ENCODE measurements at places on chromosomes 3 and 15.

DNA sequence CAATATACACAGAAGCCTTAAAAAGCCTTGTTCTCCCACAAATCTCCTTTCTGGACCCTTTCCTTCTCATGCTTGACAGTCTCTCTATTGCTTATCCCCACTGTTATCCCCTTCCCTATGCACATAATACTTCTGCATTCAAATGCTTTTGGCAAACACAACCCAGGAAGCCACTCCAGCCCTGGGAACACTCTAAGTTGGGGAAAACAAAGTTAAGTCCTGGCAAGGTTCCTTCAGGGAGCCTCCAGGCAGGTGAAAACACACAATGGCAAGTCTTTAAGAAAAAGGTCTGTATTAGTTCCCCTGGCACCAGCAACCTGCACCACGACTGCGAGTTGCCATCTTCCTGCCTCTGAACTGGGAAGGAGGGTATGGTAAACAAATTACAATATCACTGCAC lies 19.7 kb upstream of the GANC start:
- DNase-seq = no peak

- no peak for DNase-seq
Measured at GRCh38 chr15:100194996-100195395, 146.8 kb downstream of the ADAMTS17 start.

- no peak for DNase-seq
Measured at GRCh38 chr15:83555383-83555782, 98.5 kb upstream of the ADAMTSL3 start.

GRCh38 chr3:72887705-72888545 lies at the start of gene GXYLT2:
Gene GXYLT2, plus strand, starts transcription at chr3:72888046. Its CDS starts 188 bp downstream, at chr3:72888234.
- DNase-seq = peak; percentile 82

DNA sequence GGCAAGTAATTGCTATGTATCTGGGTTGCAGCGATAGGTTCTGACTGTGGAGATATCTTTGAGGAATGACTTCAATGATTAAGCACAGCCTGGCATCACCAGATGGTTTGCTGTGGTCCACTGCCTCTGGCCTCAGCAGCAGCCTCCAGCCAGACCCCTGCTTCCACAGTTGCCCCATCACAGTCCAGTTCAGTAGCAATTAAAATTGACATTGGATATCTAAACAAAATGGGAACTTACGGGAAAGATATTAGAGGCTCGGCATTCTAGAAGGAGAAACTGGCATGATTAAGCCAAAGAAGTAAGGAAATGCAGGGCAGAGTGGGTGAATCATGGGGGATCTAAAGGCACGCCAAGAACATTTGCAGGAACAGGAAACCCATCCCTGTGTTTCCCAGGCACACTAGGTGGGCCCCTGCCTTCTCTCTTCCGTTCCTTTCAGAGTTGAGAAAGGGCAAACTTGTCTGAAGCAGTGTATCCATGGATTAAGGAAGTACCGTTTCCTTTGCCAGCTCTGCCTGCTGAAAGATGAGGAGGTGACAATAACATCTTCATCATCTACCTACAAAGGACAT lies 36.3 kb upstream of the SH3BP5 start:
- no peak for DNase-seq

DNA sequence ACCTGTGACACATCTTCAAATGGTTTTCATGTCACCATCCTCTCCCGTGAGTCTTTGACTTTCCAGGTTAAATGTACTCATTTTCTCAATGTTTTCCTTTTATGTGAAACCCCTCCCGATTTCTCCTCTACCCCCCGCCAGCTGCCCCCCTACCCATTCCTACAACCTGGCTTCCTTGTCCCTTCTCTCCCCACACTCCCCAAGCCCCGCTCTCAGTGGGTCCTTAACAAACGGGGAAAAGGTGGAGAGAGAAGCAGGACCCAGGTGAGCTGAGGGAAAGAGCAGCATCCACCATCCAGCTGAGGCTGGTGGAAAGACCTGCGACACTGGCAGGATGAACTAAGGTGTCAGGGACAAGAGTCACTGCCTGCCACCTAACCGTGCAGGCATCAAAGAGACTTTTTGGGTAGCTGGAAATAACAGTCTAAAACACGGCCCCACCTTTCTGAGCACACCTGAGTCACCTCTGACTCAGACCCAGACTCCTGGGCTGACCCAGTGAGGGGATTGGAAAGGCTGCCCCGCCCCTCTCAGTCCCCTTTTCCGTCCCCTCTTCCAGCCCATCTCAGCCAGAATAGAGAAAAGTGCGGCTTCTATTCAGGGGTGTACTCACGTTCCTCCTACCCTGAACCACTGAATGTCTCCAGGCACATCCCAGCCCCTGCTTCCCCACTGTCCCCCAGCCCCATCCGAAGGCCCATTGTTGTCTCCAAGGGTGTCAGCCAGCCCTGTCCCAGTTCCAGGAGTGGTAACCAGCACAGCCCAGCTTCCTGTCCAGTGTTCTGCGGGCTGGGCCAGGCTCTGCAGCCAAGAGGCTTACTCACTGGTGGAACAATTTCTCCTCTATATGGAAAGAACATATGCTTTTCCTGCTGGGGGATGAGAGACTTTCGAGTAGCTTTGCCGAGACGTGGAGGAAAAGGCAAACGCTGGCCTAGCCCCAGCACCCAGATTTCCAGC lies 20.4 kb downstream of the ISG20 start:
- peak; percentile 60 for DNase-seq

GRCh38 chr3:123696808-123697207 lies 112.0 kb upstream of the HACD2 start:
- DNase-seq = no peak

DNA sequence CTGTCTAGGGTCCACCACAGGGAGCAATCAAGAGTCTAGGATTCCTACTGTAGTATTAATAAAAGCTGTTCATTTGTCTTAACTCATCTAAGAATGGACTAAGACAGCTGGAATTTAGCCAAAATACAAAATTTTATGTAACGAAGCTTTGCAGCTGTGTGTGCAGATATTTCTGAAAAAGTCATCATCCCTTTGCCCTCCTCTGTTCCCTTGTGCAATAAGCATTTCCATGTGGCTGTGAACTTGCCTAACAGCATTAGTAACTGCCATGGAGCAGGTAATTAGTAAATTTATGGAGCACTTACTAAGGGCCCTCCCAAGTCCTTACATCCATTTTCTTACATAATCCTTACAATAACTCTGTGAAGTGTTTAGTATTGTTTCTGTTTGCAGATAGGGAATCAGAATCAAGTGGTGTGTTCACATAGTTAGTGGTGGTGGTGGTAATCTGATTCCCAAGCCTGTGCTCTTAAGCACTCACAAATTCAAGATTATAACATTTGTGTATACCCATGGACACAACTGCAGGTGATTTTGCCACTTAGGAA lies 114.5 kb downstream of the RARB start:
- no peak for DNase-seq

GRCh38 chr3:30597131-30597768 lies 9.2 kb upstream of the TGFBR2 start:
- DNase-seq = no peak

DNA sequence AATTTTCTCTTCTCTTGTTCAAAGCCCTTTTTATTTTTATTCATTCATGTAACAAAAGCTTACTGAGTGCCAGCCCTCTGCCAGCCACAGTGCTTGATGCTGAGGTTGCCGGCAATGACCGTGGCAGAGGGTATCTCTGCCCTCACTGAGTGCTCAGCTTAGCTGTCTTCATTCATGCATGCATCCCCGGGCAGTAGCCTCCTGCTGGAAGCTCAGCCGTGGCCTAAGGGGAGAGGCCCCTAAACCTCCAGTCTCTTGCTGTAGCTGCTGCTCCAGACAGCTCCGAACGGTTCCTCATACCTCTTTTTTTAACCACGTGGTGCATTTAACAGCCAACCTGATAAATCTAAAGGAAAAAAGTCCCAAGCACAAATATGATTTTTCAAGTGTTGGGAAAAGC lies 34.6 kb upstream of the CCDC66 start:
- DNase-seq = no peak

GRCh38 chr3:120473389-120473788 lies 22.6 kb upstream of the FSTL1 start:
- DNase-seq = no peak

GRCh38 chr3:17752876-17753631 lies 10.6 kb upstream of the TBC1D5 start:
- DNase-seq = no peak

DNA sequence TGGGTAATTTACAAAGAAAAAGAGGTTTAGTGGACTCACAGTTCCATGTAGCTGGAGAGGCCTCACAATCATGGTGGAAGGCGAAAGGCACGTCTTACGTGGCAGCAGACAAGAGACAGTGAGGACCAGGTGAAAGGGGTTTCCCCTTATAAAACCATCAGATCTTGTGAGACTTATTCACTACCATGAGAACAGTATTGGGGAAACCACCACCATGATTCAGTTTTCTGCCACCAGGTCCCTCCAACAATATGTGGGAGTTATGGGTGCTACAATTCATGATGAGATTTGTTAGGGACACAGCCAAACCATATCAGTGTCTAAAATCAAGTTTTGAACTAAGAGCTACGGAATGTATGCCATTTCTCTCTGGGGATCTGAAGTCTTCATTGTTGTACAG lies 354.8 kb upstream of the C2CD4B start:
- no peak for DNase-seq

- DNase-seq = peak; percentile 44
Measured at GRCh38 chr3:143998266-143998665, 26.6 kb downstream of the DIPK2A start.

GRCh38 chr3:64687781-64688604 lies at the start of gene ADAMTS9:
Gene ADAMTS9, minus strand, starts transcription at chr3:64688000. Its CDS starts 343 bp downstream, at chr3:64687657.
- peak; percentile 61 for DNase-seq

GRCh38 chr15:58520464-58520863 lies 88.7 kb downstream of the LIPC start:
- no peak for DNase-seq

GRCh38 chr3:116059421-116060096 lies 385.7 kb downstream of the LSAMP start:
- no peak for DNase-seq

DNA sequence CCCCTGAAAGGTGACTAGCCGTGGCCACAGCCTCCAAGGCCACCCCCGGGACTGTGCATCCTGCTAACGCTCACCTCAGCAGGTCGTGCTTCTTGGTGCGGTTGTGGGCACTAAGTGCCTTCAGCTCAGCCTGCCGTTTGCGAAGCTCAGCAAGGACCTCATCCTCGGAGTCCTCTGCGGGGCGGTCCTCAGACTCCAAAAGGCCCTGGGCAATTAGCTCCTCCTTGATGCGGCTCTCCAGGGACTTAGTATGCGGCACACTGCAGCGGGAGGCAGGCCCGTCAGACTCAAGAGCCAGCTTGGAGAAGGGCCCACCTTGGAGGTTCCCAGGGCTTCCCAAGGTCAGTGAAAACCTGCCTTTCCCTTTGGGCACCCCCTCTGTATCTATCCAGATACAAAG lies 8.3 kb downstream of the TADA3 start:
- peak; percentile 37 for DNase-seq

DNA sequence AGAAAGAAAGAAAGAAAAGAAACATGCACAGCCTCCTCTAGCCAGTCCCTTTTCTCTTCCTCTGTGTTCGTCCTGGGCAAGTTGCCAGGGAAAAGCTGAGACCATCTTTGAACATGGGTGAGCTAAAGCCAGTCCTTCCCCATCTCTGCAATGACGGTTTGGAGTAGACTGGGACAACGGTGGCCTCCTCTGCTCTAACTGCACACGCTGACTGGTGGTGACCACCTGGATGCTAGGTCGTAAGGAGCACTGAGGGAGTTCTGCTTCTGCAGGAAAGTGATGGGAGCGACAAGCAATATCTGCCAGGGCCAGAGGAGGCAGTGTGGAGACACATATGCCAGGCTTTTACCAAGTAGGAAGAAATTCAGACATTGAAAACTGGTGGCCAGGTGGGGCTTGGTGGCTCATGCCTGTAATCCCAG lies 111.7 kb downstream of the NUP210 start:
- DNase-seq = peak; percentile 70

GRCh38 chr3:187713504-187713903 lies 11.1 kb upstream of the RTP2 start:
- DNase-seq = no peak
